Type B pancreatic cell (in vitro differentiated cells): ENCODE measurements at places on chromosomes 16 and 17.

DNA sequence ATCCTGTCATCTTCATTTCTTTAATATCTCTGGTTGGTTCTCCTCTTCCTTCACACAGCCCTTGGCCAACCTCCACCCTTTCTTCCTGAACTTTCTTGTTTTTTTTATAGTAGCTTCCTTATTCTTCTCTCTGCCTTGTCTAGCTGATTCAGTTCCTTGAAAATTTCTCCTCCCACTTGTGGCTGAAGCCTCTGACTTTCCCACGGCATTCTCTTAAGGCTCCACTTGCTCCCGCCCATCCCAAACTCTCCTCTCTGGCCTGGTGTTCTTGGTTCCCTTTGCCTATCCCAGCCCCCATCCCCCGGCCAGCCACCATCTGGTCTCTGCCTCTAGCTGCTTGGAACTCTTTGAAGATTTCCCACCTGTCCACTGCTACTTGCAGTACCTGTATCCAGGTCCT, 29.1 kb downstream of the NLRP1 start:
- DNase-seq = no peak

DNA sequence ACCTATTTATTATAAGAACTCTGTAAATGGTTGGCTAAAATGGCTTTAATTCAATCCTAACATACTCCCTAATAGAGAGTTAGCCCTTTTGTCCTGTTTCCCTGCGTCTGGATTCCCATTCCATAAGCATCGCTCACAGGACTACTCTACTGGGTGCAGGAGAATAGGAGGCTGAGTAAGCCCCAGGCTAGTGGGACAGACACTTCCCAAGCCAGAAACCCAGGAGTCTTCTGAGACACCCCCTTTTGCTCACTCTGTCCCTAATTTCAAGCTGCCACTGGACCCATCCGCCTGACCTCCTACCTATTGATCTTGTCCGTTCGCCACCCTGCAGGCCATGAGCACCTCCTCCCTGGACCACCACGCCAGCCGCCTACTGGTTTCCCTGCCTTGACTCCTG, 16.7 kb upstream of the TOB1 start:
- DNase-seq = no peak

DNA sequence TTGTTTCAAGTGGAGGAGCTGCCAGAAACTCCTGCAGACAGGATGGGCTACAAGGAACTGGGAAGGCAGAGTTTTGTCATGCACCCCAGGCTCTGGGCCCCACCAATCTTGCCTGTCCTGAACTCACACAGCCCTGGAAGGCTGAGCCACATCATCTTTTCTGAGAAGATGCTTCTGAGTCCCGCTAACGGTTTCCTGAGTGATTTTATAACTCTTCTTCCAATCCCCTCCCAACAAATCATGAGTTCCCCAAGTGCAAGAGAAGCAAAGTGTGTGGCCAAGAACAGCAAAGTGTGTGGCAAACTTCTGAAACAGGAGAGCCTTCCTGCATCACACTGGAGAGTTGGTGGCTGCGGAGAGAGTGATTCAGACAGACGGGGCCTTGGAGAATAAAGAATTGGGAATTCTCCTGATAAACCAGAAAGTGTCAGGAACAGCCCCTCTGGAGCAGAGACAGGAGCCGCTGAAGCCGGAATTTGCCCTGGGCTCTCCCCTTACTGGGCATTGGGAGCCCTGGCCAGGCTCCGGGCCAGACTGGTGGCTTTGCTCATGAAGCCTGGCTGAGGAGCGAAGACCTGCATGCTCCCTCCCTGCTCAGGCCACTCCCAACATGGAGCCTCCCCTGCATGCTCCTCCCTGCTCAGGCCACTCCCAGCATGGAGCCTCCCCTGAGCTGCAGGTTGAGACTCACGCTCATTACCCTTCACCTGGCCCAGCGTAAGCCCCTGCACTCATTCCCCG, 47.2 kb downstream of the PITPNM3 start:
- DNase-seq = no peak

DNA sequence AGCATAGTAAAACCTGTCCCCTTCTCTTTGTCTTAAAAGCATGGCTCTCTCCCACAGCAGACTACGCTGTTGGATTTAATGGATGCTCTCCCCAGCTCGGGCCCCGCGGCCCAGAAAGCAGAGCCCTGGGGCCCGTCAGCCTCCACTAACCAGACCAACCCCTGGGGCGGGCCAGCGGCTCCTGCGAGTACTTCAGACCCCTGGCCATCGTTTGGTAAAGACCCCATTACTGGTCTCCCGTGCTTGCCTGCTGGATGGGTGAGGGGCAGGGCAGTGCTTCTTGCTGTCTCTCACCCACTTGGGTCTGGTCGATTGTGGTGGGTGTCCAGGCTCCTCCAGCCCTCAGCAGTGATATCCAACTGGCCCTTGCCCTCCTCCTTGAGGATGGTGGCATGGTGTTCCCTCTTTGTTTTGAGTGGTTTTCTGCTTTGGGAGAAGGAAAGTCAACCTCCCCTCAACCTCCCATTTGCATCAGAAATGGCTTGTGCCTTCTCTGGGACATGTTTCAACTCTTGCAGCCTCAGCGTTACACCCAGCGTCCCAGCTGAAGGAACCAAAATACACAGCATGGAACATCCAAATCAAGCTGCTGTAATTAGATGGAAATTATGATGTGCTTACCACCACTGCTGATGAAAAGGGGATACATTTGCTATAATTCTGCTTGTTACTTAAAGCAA, 49.3 kb downstream of the B9D1 start:
- DNase-seq = no peak

DNA sequence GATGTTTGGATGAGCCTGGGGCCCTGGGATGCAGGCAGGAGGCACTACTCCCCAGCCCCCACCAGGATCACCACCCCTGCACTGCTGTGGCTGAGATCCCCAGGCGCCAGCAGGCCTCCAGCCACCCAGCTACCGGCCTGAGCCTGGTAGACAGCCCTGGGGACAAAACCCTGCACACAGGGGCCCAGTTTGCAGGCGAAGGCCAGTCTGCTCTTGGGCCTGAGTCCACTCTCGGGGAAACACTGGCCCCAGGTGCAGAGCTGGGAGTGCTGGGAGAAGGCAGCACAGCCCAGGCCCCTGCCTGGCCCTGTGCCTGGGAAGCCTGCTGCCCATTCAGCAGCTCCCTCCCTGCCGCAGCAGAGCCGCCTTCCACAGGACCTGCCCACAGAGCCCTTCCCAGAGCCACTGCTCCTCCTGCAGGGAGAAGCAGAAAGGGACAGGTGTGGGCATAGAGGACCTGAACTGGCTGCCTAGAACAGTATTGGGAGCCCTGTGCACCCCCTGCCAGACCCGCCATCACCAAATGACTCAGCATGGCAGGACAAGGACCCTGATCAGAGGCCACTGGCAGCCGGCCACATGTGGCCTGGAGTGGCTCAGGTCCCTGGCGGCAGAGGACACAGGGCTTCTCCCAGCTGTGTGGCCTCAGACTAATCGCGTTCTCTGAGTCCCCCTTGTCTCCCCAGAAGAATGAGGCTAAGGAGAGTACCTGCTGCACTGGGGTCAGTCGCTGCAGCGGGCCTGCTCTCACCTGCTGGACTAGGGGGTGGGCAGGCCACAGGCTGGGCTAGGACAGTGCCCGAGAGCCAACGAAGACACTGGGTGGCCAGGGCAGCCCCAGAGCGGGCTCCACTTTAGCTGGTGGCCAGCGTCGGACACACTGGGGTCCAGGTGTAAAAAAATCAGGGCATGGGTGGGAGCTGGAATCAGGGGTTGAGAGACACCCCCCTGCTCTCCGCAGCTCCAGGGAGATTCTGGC, 10.7 kb downstream of the MSRB1 start:
- DNase-seq = no peak

DNA sequence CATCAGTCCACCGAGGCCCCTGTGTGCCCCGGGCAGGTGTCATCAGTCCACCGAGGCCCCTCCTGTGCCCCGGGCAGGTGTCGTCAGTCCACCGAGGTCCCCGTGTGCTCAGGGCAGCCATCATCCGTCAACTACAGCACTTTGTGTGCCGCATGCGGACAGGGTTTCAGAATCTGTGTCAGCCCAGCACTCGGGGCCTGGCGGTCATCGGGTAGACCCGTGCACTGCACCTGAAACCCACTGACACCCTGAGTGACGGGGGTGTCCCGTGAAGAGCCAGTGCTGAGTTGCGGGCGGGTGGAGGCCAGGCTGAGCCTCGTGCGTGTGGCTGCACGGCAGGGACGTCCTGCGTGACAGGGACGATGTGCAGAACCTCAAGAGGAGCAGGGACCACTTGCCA, 38.4 kb downstream of the BAHCC1 start:
- no peak for DNase-seq

GRCh38 chr17:7136266-7136877, 21.8 kb upstream of the ASGR2 start:
- DNase-seq = no peak

GRCh38 chr16:81612351-81613163, 166.5 kb upstream of the PLCG2 start:
- DNase-seq = no peak

- peak; percentile 45 for DNase-seq
Observed at GRCh38 chr17:73695035-73695738, 50.9 kb upstream of the SDK2 start.

- no peak for DNase-seq
Observed at GRCh38 chr16:23174622-23175021, 7.9 kb upstream of the SCNN1G start.
